ENCODE measurements at places on chromosomes 4 and X. TPM values are rescaled to one million over a fixed set of nuclear protein-coding genes. Genes with fewer than 3 reads are reported as not detected.

Gene MAOA
- total RNA-seq = 10.8 TPM

Gene AFF2
- total RNA-seq = 3.1 TPM

Gene PGM2
- 22.0 TPM for total RNA-seq

GRCh38 chr4:152776352-152776751, 3.2 kb downstream of the TIGD4 start:
- no peak for DNase-seq

- no peak for DNase-seq
Measured at GRCh38 chr4:120034913-120035312, 31.7 kb downstream of the MAD2L1 start.

GRCh38 chr4:13640149-13640940, 12.8 kb upstream of the BOD1L1 start:
- DNase-seq = no peak

Gene TMEM33
- total RNA-seq = 38.2 TPM

DNA sequence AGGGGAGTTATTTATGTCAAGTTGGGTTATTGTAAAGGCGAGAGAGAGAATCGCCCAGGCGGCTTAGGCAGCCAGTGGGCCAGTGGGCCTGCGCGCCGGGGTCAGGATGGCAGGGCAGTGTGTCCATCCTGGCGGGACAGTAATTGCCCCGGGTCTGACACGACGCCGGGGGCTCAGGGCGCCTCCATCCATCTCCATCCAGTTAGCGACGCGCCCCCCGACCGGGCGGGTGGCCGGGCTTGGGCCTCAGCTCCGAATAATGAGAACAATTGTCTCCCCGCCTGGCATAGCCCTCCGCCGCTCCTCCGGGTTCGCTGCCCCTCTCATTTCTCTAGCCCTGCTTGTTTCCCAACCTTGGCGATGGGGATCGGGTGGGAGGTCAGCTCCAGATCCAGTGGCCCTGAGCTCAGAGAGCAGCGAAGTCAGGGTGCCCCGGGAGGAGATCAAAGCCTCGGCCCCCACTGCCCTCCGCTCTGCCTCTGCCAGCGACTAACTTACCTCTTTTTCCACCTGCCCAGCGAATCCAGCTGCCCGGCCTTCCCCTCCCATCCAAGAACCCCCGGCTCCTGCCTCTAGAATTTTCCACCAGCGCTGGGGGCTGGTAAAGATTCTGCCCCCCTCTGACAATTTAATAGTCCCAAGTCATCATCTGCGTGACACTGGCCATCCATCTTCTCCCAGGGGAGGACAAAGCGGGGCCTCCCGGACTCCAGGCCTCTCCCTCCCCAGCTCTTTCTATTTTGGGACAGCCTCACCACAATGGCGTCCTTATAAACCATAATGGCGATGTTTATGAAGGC, 56.9 kb upstream of the TMEM33 start:
- no peak for DNase-seq

- peak; percentile 5 for DNase-seq
Measured at GRCh38 chrX:129006491-129006890, 516.8 kb downstream of the SMARCA1 start.

Gene BGN
- total RNA-seq = 62.2 TPM

DNA sequence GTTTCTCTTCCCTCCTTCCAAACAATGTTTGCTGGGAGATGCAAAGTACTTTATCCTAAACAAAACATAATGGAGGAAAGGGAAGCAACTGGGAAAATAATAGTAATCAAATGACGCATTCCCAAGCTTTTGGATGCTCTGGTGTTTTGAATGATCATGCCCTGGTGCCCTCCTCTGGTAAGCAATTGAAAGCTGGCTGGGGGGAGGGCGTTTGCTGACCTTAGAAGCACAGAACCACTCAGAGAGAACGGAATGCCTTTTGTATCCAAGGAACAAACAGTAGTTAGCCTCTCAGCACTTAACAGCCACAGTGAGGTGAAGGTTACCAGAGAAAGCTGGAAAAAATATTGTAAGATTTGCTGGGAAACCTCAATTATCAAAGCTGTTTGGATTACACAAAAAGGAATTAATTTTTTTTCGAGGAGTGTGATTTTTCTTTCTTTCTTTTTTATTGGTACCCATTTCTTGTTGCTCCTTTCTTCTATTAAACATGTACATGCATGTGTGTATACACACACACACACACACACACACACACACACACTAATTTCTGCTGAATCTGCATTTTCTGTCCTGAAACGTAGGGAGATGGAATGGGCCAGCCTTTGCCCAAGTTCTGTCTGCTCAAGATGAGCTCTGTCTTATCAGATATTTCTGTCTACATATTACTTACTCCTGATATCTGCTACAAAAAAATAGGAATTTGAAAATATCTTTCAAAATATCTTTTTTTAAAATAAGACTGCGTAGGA, 155.8 kb upstream of the IGFBP7 start:
- no peak for DNase-seq

Gene DCAF8L2
- total RNA-seq = not detected

Gene SPATA4
- total RNA-seq = not detected

DNA sequence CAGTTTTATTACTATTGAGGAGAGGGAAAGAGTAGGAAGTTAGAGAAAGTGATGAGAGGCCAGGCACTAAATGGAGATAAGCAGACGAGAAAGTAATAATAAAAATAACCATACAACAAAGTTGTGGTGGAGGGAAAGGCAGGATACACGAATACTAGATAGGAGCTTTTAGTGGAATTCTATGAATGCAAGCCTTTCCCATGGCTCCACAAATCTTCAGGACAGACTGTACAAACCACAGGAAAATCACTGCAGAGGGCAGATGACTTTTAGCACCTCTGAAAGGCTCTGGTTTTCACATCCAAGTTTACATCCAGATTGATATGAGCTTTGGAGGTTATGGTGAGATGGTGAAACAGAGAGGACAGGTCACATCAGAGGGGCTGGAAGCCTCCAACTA, 41.5 kb downstream of the TNIP3 start:
- DNase-seq = no peak

- DNase-seq = no peak
Measured at GRCh38 chrX:69045616-69046345, 119.5 kb downstream of the PJA1 start.

- DNase-seq = no peak
Measured at GRCh38 chr4:169337510-169337909, 66.8 kb upstream of the SH3RF1 start.

Gene ZCCHC18
- 1.2 TPM for total RNA-seq

Gene TMEM144
- total RNA-seq = 9.1 TPM

GRCh38 chr4:127446427-127446885, 186.3 kb upstream of the INTU start:
- DNase-seq = peak; percentile 35

DNA sequence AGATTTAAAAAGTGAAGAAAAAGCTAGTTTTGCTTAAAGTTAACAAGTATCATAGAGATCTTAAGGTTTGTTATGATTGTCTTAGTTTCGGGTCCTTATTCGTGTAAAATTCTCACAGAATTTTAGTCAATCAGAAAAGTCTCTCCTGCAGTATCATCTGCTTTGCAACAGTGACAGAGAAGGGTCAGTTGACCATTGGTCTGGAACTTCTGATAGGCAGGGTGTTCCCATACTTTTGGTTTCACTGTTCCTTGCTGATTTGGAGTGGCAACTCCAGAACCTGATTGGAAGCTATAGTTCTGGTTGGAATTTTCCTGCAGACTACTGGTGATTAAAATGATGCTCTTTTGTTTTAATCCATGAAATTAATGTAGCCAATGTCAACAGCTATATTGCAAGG, 1.8 kb downstream of the IL15 start:
- DNase-seq = no peak

DNA sequence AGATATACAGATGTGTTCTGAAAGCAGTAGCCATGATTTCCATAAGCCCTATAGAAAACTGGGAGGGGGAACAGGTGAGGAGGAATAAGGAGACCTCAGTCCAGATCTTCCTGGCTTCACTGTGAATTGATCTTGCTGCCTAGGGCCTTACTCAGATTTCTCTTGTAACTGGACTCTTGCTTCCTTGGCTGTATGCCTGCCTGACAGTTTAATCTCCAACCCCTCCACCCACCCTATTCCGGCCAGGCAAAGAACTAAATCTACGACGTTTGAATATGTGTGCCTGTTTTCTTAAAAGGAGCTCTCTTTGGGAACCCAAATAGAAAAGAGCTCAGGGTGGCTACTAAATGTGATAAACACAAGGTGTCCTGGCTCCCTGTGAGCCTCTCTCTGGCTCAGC, 173.0 kb downstream of the GPC3 start:
- DNase-seq = no peak

DNA sequence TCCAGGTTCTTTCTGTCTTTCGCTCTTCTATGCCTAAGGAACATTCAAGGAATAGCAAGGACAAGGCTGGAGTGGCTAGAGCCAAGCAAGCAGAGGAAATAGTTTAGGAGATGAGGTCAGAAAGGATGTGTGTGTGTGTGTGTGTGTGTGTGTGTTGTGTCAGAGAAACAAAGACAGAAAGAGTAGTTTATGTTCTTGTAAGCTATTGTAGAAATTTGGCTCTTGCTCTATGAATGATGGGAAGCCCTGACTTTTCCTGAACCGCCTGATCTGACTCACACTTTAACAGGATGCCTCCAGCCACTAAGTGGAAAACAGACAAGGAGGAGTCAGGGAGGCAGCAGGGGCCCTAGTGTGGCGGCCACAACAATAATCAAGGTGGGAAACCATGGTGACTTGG, 39.7 kb downstream of the LGI2 start:
- DNase-seq = no peak

Gene PPEF2
- 0.10 TPM for total RNA-seq

GRCh38 chrX:50815120-50815519, 1.1 kb upstream of the SHROOM4 start:
- DNase-seq = no peak

- no peak for DNase-seq
Measured at GRCh38 chr4:10722957-10723356, 38.4 kb upstream of the CLNK start.

All from tongue (tissue), 3 donors.